Breast epithelium (tissue), 4 donors: ENCODE measurements at places on chromosomes 1 and 21. TPM values are rescaled to one million over a fixed set of nuclear protein-coding genes. Genes with fewer than 3 reads are reported as not detected.

DNA sequence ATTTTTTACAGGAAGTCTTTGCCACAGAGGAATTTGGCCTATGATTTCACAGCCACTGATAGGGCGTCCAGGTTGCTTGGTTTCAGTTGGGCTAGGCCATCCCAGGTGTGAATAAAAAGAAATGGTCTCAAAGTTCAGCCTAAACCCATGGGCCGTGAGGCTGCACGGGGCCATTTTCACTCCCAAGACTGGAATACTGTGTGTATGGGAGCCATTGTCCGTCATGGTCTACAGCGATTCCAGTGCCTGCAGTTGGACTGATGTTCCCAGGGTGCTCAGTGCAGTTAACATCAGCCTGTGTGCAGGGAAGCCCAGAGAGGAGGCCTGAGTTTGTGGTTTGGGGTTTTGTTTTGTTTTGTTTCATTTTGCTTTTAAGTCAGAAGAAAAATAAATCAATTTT is 133.2 kb downstream of the ADSS2 start:
- DNase-seq, result no peak

GRCh38 chr1:205569411-205570172 is 62.2 kb downstream of the ELK4 start:
- no peak for DNase-seq

- DNase-seq, result no peak
These were observed 2.6 kb downstream of the LEFTY1 start for GRCh38 chr1:225886159-225887029.

- DNase-seq, result no peak
These were observed 483.4 kb downstream of the NPHP4 start for GRCh38 chr1:5508669-5509330.

ETV3L gene
- total RNA-seq, result not detected

RNU1-4 gene
- under 0.01 TPM for total RNA-seq

DNA sequence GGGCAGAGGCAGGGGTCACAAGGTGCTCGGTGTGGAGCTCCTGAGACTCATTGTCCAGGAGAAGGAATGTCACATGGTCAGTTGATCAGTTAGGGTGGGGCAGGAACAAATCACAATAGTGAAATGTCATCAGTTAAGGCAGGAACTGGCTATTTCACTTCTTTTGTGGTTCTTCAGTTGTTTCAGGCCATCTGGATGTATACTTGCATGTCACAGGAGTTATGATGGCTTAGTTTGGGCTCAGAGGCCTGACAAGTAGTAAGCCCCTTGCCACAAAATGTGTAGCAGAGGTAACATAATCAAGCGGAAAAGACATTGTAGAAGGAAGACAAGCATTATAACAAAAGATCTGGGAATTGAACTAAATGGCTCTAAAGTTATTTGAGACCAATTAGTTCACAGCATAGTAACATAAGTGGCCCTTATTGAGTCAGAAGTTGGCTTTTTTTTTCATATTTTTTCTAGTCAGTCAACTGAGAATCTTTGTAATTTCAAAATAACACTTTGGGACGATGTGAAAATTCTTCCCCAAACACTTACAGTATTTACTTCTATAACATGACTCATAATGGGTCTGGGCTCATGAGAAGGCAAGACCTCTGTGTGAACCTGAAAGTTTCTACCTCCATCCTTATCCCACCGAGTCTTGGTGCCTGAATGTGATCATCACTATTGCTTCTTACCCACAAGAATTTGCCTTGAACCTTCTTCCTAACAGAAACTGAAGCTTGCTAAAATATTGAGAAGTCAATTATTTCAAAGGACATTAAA is 137.0 kb upstream of the DPT start:
- DNase-seq, result no peak

DNA sequence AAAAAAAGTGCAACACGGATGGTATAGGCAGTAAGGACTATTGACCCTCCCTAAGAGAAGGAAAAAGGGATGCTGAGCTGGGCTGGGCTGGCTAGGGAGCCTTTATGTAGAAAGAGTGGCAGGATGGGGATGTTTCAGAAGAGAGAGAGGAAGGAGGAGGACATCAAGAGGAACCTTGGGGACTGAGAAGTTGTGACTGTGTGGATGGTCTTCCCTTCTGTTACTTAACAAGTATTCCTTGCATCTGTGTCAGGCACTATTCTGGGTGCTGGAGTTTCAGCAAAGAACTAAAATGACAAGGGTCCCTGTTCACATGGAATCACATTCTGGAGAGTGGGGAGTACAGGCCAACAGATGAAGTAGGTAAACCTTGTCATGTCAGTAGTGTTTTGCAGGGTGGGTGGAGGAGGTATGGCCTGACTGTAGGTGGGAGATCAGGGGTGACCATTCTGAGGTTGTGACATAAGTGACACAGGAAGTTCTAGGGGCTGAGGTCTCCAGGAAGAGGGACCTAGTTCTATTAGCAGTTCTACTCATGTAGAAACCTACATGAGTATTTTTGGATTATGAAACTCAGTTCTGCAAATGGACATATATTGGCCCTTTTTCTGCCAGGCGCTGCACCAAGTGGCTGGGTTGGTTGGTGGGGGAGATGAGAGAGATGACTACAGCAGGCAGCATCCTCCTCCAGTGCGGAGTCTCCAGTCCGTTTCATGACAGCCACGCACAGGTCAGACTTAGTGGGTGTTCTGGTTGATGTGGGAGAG is 53.8 kb downstream of the PRDM2 start:
- DNase-seq, result no peak

NBPF10 gene
- 3.6 TPM for total RNA-seq
